ENCODE measurements at places on chromosomes 5 and 9. TPM values are rescaled to one million over a fixed set of nuclear protein-coding genes. Genes with fewer than 3 reads are reported as not detected.

The CHSY3 gene
- total RNA-seq = 0.99 TPM

The GRIN3A gene
- total RNA-seq = 0.36 TPM

The PDE6A gene
- not detected for total RNA-seq

The BTNL3 gene
- total RNA-seq = not detected

The C6 gene
- total RNA-seq = 0.41 TPM

The OR1J2 gene
- total RNA-seq = not detected

The EFNA5 gene
- total RNA-seq = 10.8 TPM

Measured in sigmoid colon (tissue), 7 donors.